ENCODE measurements at places on chromosomes 2 and 18.

GRCh38 chr2:61763605-61764034, 90.2 kb downstream of the FAM161A start:
- no peak for DNase-seq

GRCh38 chr18:41490861-41491260, 464.2 kb upstream of the PIK3C3 start:
- no peak for DNase-seq

GRCh38 chr2:233301811-233302210, 5.8 kb upstream of the SAG start:
- no peak for DNase-seq

GRCh38 chr2:215900203-215900611, 113.1 kb downstream of the MREG start:
- no peak for DNase-seq

DNA sequence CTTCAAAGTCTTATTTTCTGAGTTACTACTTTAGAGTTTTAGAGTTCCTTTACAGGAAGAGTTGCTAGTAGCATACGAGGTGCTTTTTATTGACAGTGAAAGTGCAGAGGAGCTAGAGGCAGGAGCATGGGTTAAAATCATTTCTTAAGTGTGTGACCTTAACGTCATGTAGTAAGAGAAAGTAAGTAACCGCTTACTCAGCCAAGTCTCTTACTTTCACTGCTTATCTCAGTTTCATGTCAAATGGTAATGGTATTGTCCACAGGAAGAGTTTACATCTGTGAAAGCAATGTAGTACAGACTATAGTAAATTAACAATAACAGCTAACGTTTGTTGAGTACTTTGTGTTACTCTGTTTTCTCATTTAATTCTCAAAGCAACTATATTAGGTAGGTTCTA, 12.6 kb downstream of the NDUFAF7 start:
- no peak for DNase-seq

GRCh38 chr2:68653034-68653433, 9.7 kb downstream of the PROKR1 start:
- peak; percentile 46 for DNase-seq

DNA sequence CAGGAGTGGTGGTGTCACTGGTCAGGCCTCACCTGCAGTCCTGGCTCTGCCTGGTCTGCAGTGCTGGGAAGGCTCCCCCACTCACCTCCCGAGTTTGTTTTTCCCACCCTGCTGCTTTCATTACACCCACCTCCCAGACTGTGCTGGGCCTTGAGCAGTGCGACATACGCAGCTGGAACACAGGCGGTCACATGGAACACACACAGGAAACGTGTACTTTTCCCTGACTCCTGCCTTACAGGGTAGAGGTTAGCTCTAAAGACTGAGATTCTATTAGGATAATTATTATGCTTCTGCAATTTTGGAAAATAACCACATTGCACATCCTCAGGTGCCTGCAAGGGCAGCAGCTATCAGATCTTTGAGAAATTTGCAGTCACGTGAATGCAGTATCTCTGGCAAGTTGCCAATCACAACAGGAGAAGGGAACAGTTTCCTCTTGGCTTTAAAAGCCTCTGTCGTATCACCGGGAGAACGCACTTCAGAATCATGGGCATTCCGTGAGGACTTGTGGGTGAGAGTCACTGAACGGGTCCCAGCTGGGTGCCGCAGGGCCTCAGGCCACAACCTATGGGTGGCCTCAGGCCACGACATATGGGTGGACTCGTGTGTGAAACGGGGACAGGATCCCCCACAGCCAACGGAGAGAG, 136.5 kb downstream of the ZNF236 start:
- DNase-seq = no peak

Measured in activated T-cell treated with anti-CD3 and anti-CD28 coated beads, Interleukin-2, amount 50 U/mL, for 24 hours (primary cell).